ENCODE measurements at places on chromosomes 7 and 10.

DNA sequence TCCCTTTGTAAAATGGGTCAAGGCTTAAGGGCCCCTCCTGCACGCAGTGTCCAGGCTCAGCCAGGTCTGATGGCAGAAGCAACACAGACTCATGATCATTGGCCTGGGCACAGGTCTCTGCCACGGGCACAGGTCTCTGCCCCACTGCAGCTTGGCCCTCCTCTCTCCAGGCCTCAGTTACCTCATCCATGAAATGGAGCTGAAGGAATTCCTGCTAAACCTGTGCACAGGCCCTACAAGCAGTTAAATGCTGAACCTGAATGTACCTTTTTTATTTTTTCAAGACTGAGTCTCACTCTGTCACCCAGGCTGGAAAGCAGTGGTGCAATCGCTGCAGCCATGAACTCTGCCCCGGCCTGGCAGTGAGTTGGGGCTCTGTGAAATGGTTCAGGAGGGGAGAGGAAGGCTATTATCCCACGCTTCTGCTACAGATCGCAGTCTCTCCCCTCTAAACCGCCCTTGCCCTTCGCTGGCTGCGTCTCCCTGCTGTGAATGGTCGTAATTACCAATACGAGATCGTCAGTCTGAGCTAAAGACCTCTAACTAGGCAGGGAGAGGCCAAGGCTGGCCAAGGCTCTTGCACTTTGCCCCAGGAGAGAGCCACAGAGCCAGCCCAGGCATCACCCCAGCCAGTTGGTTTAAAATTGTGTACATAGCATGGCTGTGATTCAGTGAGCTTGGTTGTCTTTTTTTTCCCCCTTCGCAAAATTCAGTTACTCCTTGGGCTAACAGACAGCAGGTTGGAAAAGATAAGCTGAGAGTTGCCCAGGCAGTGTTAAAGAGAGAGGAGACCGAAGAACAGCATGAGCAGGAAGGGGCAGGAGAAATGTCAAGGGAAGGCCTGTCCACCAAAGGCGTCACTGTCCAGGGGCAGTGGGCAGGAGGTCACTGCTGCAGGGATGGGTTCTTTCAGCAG, 93.0 kb upstream of the KCTD7 start:
- DNase-seq: no peak

- no peak for DNase-seq
Measured at GRCh38 chr10:128382225-128382624, 256.0 kb upstream of the MKI67 start.

- peak; percentile 92 for DNase-seq
Measured at GRCh38 chr10:125023862-125024496, 82.1 kb downstream of the ZRANB1 start.

GRCh38 chr7:76423666-76424412, 911 bp upstream of the ZP3 start:
- no peak for DNase-seq

DNA sequence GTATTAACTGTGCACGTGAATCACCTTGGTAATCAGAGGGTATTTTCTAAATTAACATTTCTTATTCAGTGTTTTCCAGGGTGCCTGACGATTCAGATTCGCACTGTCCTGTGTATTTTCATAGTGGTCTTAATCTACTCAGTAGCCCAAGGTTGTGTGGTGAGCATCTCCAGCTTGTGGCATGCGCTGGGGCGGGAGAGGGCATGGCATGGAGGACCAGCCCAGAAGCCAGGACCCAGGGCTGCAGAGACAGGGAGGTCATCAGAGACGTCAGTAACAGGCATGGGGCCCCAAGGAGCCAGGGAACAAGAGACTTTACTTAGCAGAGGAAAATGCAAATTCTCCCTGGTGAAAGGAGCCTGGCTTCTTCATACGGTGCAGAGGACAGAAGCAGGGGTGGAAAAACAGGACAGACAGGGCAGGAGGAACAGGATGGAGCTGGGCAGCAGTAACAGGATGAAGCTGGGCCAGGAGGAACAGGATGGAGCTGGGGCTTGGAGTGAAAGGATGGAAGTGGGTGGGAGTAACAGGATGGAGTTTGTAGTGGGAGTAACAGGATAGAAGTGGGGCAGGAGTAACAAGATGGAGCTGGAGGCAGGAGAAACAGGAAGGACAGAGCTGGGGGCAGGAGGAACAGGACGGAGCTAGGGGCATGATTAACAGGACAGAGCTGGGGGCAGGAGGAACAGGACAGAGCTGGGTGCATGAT, 110.9 kb downstream of the ADCY1 start:
- DNase-seq: no peak

DNA sequence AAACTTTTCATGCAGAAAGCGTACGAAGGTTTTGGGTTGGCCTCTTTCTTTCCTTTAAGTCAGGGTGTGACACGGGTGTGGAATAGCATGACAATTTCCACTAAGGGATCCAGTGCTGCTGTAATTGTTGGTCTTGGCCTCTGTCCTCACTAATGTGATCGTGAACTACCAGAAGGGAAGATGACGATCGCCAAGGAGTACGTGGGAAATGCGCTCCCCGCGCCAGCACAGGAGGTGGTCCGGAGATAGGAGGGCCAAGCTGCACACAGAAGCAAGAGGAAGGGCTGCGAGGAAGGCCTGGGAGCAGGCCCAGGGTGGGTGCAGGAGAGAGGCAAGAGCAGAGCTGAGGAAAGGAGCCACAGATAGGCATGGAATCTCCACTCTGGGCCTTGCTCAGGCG, 79.7 kb upstream of the PODXL start:
- DNase-seq: no peak

DNA sequence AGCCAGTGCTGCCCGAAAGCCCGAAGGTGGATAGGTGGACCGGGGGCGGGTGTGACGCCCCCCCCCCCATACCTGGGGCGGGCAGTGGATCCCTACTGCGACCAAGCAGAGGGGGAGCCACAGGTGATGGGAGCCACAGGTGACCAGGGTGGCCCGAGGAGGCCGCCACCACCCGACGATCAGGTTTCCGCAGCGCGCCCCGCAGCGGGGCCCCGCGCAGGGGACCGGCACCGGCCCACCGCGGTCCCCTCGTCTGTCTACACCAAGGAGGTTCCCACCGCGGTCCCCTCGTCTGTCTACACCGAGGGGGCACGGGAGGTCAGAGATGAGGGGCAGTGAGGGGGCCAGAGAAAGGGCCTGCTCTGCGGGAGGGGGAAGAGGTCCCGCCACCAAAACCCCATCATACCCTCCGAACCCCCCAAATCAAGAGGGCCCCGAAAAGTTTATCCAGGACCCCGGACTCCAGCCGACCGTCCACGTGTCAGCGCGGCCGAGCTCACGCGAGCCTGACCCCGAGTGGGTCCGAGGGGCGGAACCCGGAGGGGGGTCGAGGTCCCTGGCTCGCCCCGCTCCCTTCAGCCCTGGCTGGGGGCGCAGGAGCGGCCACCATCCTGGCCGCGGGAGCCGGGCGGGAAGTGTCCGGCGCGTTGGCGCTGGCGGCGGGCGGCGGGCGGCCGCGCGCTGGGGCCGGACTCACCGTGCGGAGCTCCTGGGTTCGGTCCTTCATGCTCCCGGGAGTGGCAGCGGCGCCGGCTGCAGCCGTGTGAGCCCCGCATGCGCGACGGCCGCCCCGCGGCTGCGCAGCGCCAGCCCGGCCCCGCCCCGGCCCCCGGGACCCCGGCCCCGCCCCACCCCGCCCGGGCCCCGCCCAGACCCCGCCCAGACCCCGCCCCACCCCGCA, at the start of gene STX1A:
Gene STX1A (minus strand): TSS at position 765 of the 901 bp plus-strand sequence. CDS start 38 bp downstream, at position 727.
- DNase-seq: peak; percentile 77
